ENCODE measurements at places on chromosomes 5 and 9.

- DNase-seq = no peak
These were observed 9.5 kb upstream of the ADGRD2 start for GRCh38 chr9:124440786-124441185.

DNA sequence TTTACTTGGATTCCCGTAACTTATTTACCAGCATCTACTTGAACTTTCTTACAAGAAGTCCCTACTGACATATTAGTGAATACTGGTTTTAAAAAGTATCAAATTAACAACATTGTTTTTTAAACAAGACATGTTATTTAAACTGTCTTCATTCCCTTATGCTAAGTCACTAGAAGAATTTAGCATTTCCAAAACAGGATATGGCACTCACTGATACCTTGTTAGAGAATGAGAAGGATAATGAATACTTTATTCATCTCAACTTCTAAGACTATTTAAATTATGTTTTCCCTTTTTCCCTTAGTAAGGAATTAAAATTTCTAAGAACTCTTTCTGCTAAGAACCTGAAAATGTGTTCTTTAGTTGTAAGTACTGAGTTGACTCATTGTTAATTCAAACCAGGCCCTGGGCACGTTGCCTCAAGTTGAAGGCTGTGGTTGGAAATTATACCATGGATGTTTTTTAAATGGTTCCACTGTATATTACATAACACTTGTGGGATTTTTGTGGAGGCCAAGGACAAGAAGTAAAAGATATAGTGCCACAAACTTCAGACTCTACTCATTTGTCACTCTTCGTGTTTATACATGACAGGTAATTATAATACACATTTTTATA, 219.0 kb upstream of the EDIL3 start:
- peak; percentile 87 for DNase-seq

- DNase-seq = peak; percentile 87
These were observed 52.8 kb downstream of the IRF1 start for GRCh38 chr5:132437604-132438266.

GRCh38 chr9:268616-269015, 54.0 kb downstream of the DOCK8 start:
- no peak for DNase-seq

GRCh38 chr5:176737746-176738636, 72.4 kb upstream of the UNC5A start:
- no peak for DNase-seq

DNA sequence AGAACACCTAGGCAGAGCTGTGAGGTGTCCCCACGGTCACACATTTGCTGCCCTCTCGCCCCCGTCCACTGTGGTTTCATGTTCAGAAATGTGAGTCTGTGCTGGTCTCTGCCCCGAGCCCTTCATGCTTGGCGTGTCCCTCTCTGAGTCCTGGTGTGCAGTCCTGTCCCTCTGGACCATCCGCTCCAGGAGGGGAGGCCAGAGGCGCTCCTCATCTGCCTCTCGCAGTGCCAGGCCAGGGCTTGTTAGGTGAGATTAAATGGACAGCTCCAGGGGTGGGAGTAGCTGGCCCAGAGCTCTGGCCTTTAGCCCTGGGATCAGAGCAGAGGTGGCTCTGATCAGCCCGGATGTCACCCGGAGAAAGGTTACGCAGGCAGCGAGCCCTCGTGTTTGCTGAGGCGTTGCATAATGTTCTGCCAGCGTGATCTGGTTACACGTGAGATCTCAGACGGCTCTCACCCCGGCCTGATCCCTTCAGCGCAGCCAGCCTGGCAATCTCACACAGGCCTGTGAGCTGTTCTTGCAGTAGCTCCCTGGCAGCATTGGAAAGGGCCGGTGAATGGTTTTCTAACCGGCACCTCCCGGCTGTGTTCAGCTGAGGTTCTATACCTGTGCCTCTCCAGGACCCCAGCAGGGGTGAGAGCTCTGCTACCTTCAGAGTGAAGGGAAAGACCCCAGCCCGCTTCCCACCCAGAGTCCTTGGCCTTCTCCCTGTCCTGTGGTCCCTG, 24.5 kb downstream of the PTGES2 start:
- no peak for DNase-seq

DNA sequence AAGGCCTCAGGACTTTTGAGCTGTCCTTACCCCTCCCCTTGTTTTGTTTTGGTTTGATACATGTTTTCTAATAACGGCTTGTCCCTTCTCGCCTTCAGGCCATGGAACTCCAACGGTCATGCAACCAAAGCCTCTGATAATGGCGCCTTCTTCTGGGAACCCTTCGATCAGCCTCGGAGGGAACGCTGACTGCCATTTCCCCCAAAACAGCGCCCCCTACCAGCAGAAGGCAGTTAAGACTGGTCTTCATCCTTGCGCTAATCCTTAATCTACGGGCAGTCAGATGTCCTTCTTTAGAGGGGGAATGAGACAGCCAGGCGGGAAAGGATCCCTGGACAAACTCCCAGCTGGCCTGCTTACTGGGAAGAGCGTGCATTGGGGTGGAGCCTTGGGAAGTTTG, 276.6 kb downstream of the ICE1 start:
- no peak for DNase-seq

GRCh38 chr5:135605221-135605620, 26.4 kb upstream of the CXCL14 start:
- DNase-seq = no peak

DNA sequence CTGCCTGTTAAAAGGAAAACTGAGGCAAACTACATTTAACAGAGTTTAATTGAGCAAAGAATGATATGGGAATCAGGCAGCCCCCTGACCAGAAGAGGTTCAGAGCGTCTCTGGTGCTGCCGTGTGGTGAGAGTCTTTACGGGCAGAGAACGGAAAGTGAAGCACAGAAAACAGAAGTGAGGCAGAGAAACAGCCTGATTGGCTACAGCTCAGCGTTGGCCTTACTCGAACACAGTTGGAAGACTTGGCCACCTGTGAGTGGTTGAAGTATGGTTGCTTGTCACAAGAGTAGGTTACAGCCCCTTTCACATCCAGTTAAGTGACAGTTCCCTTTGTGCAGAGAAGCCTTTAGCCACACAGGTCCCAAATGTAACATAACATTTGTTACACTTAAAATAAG, 16.9 kb upstream of the FBP1 start:
- peak; percentile 66 for DNase-seq

DNA sequence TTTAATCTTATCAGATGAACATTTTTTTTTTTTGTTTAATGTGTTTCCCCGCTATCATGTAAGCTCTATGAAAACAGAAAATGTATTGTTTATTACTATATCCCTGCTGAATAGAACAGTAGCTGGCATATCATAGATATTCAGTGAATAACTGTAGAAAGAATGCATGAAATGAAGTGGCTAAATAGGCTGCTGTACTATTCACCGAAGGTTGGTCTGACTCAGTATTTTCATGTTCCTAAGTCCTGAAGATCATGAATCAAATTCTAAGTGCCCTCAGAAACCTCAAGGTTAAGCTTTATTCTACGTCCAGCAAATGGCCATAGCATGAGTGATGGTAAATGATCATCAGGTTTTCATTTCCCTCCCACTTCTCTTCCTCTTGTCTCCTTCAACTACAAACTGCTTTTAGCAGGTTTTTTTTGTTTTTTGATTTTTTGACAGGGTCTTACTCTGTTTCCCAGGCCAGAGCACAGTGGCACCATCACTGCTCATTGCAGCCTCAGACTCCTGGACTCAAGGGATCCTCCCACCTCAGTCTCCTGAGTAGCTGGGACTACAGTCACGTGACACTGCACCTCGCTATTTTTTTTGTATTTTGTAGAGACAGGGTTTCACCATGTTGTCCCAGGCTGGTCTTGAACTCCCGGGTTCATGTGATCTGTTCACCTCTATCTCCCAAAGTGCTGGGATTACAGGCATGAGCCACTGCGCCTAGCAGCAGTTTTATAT, 19.1 kb upstream of the ZFAND5 start:
- no peak for DNase-seq

- DNase-seq = no peak
These were observed 135.3 kb downstream of the CETN3 start for GRCh38 chr5:90274216-90274615.

DNA sequence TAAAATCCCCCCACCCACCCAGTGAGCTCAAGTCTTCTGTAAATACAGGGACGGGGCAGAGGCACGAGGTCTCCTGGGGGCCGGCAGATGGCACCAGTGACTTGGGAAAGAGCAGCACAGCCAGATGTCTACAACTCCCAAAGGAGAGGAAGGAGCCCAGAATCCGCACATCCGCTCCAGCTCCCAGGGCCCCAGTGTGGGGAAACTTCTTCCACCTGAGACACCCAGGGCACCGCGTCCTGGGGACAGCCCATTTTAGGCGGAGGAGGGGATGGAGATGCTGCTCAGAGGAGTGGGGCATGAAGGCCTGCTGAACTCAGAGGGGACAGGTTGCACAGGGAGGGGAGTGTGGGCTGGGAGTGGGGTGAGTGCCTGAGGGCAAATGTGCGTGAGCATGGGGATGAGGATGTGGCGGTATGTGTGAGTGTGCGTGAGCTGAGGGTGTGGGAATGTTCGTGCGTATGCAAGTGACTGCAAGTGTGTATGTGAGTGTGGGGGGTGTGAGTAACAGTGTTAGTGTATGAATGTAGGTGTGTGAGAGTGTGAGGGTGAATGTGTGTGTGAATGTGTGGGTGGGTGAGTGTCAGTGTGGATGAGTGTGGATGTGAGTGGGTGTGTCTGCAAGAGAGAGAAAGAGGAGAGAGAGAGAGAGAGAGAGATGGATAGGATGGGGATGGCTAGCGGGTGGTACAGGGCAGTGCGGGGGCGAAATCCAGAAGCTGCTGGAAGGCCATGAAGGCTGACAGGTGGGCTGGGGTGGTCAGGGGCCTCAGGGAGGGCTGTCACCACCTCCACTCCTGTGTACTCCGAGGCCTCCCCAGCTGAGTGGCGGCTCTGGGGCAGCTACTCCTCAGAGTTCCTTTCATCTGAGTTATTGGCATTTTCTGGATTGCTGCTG, 63.5 kb downstream of the DUSP1 start:
- no peak for DNase-seq

GRCh38 chr5:154133591-154133990, 56.9 kb upstream of the GALNT10 start:
- no peak for DNase-seq

DNA sequence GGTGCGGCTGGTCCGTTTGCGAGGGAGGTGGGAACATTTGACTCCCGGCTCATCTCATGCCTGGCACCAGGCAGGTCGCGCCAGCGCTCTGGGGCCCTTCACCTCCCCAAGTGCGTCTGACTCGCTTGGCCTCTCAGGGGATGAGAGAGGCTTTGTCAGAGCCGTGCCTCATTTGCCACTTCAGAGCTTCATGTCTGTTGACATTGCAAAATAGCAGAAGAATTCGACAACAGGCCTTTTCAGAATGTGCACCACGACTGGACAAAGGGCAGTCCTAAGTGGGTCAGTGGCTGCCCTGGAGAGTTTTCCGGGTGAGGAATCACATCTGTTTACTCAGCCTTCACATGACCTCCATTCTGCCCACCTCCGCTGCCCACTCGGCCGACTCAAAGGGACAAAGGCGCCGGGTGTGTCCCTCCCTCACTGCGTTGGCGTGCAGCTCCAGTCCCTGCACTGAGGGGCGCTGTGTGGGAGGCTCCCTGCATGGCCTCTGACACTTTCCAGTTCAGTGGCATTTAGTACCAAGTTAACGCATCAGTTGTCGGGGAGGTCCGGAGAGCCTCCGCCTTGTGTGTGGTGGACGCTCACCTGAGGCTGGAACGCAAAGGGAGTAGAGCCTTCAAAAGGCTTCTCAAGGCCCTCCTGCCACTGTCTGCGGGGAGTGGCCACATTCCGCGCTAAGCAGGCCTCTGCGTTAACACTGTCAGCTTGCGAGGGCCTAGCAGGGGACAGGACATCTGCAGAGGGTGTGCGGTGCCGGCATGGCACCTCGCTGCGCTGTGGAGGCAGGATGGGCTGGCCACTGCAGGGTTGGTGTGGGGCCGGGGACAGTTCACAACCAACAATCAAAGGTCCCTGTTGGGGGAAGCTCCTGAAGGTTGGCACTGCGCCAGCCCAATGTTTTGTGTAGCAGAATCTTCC, 171.5 kb downstream of the NXNL2 start:
- DNase-seq = no peak

DNA sequence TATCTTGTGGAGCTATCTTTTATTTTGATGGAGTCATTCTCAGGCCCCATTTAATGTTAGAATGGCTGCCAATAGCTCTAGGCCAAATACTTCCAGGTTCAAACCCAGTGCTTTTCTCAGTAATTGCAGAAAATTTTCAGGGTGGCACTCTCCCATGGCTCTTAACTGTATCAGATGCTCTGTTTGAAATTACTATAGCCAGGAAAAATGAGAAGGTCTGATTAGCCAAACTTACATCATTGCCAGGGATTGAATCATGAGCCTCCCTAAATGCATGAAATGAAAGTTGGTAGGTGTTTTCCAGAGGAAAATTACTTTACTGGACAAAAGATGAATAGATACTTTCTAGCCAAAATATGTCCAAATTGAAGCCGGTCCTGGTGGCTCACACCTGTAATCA, 404.8 kb downstream of the MAT2B start:
- DNase-seq = no peak

GRCh38 chr9:90459321-90459720, 183.3 kb downstream of the DIRAS2 start:
- DNase-seq = no peak

GRCh38 chr9:97511655-97512427, 10.4 kb downstream of the TMOD1 start:
- no peak for DNase-seq

DNA sequence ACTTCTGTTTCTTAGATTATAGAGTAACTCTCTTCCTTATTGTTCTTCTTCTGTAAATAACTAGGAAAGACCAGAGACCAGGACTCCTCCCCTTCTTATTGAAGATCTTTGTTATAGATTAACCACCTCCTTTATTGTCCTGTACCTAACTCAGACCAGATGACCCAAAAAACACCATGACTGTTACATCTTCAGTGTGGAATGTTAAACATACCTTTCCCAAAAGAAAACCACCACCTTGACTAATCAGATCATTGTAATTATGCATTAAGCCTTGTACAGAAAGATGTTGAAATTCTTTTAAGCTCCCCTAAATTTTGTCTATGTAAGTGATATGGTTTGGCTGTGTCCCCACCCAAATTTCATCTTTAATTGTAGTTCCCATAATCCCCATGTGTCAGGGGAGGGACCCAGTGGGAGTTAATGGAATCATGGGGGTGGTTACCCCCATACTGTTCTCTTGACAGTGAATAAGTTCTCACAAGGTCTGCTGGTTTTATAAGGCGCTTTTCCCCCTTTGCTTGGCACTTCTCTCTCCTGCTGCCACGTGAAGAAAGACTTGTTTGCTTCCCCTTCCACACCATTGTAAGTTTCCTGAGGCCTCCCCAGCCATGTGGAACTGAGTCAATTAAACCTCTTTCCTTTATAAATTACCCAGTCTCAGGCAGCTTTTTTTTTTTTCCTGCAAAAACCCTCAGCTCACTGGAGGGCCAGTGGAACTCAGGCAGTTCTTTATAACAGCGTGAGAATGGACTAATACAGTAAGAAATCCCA, 26.3 kb downstream of the ARSB start:
- no peak for DNase-seq

- no peak for DNase-seq
These were observed 21.2 kb upstream of the INPP5E start for GRCh38 chr9:136460772-136461325.

Data from right hindlimb (tissue), 1 donor.